Foreskin keratinocyte (primary cell): ENCODE measurements at places on chromosomes 16 and 17. TPM values are rescaled to one million over a fixed set of nuclear protein-coding genes. Genes with fewer than 3 reads are reported as not detected.

C17orf75 gene
- total RNA-seq = 20.1 and 21.8 TPM in 2 replicates

PRR35 gene
- not detected in 2 replicates for total RNA-seq

KRTAP17-1 gene
- not detected in 2 replicates for total RNA-seq

PDE6G gene
- total RNA-seq = not detected in 2 replicates

ODAD4 gene
- 0.85 and 0.88 TPM in 2 replicates for total RNA-seq

MT1X gene
- 121 and 247 TPM in 2 replicates for total RNA-seq

KIF19 gene
- 0.03 and 0.04 TPM in 2 replicates for total RNA-seq

ACSM3 gene
- total RNA-seq = 0.44 and 0.67 TPM in 2 replicates

TMEM100 gene
- 0.07 and 0.37 TPM in 2 replicates for total RNA-seq

ABCA8 gene
- total RNA-seq = not detected in 2 replicates

CCL5 gene
- total RNA-seq = not detected in 2 replicates
